Activated T-helper 1 cell treated with anti-CD3 and anti-CD28 coated beads, Interleukin-2, amount 50 U/mL, for 16 hours (primary cell): ENCODE measurements at places on chromosomes 1 and 21.

DNA sequence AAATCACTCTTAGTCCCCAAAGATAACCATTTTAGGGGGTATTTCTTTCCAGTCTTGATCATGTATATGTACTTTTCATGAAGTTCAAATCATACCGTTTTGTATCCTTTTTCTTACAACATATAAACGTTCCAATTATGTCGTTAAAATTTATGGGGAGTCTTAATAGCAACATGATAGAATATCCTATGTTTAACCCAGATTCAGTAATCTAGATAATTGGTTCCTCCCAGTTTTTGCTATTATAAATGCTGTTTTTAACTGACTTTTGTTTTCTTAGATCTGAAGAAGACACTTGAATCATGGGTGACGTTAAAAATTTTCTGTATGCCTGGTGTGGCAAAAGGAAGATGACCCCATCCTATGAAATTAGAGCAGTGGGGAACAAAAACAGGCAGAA is 3.1 kb downstream of the DHX9 start:
- no peak for DNase-seq

DNA sequence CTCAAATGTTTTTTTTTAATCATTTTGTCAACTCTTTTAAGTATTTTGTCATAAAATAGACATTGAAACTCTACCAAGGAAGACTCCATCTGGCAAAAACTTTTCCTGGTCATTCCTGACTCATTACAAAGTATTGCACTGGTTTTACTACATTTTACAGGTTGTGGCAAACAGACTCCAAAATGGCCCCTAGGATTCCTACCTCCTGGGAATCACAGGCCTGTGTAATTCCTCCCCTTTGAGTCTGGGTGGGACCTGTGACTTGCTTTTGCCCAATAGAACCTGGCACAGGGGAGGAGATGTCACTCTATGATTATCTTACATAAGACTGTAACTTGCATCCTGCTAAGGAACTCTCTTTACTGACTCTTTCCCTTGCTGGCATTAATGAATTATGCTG is 123.6 kb upstream of the KCNJ6 start:
- DNase-seq, result no peak

- no peak for DNase-seq
Observed at GRCh38 chr21:44059710-44060109, 47.5 kb upstream of the PWP2 start.

- no peak for DNase-seq
Observed at GRCh38 chr1:149986486-149987296, 23.8 kb downstream of the OTUD7B start.

- DNase-seq, result no peak
Observed at GRCh38 chr1:228920831-228921230, 185.6 kb downstream of the RHOU start.

DNA sequence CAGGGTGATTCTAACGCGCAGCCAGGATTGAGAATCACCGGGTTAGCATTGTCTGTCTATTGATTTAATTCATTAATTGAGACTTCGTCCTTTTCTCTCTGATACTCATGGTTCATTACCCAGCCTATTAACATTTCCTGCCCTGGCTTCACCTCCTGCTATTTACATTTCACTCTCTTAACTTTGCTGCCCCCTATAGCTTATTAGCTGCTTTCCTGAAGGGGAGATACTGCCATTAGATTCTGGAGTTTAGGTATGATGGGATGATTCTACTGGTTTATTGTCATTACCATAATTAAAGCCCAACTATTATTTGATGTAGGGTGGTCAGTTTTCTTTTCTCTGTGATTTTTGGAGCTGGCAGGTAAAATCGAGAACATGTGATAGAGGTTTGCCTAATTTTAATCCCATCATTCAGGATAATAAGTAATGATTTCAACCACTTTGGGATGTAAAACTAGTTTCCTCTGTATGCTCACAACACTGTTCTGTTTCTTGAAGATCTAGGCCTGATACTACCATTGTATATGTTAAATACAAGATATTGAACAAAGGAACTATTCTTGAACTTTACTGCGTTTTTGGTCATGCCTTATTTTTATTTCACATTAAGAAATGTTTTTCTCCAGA is 6.4 kb downstream of the PPP2R5A start:
- DNase-seq, result no peak

- no peak for DNase-seq
Observed at GRCh38 chr1:47972864-47973432, 24.2 kb downstream of the TRABD2B start.

DNA sequence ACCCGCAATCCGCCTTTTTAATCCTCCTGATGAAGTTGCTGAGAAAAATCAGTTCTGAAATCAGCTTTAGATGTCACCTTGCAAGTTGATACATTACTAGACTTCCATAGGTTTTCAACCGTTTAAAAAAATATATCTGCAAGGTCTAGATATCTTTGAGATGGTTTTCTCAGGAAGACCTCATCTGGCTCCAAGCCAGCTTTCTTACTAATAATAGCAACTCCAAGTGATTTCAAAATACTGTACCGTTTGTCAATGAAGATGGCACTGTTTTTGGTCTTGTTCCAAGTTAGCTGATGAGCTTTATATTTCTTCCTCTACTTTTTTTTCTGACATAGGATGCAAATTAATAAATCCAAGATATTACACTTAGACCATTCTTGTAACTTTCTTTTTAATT is 40.3 kb downstream of the LRRC8C start:
- no peak for DNase-seq
